Activated T-helper 1 cell treated with anti-CD3 and anti-CD28 coated beads, Interleukin-12 subunit alpha, Interleukin-12 subunit beta, Interleukin-2, Interleukin-4 antibody, amounts not matched to agents 30 ng/mL and 10 ng/mL and 1 ng/mL, durations not matched to agents 14 hours and 24 hours and 36 hours (primary cell): ENCODE measurements at places on chromosomes 2 and 18. TPM values are rescaled to one million over a fixed set of nuclear protein-coding genes. Genes with fewer than 3 reads are reported as not detected.

Gene CD28
- total RNA-seq = 132 and 133 TPM in 2 replicates

DNA sequence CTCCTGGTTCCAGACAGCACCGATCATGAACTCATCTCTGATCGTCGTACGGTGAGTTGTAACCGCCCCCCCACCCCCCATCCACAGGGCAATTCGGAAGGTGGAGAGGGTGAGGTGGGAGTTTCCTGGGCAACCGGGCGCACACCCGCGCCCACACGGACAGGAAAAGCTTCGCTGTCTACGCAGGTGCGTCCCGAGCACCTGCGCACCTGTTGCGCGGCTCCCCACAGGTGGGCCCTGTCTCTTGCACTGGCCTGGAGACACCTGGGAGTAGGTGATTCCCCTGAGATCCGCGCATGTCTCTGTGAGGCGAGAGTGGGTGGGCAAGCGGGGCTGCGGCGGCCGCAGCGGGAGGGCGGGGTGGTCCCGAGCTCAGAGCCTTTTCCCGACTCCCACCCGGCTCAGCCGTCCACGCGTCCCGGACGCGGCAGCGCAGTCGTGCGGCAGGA, 459 bp upstream of the ATP6V1C2 start:
- DNase-seq = no peak

- no peak for DNase-seq
Observed at GRCh38 chr2:24048769-24049484, 614 bp upstream of the FKBP1B start.

Gene M1AP
- total RNA-seq = 0.10 TPM in 1 of 2 replicates, not detected in the other

DNA sequence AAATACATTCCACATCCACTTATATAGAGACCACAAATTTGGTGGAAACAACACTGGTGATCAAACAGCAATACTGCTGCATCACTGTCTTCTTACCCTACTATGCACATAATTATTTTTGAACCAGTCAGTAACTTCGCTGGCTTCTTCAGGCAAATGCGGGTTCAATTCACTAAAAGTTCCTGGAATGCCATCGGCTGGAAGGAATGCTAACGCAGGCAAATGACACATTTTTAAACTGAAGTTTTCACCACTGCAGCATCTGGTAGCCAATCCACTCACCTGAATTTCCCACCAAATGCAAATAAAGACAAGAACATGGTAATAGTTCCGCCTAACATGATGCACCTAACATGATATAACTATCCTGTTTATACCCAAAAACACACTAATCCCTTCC, 10.0 kb upstream of the HDHD2 start:
- DNase-seq = no peak
